ENCODE measurements at places on chromosomes 3 and 15. TPM values are rescaled to one million over a fixed set of nuclear protein-coding genes. Genes with fewer than 3 reads are reported as not detected.

The DNASE1L3 gene
- not detected for total RNA-seq

DNA sequence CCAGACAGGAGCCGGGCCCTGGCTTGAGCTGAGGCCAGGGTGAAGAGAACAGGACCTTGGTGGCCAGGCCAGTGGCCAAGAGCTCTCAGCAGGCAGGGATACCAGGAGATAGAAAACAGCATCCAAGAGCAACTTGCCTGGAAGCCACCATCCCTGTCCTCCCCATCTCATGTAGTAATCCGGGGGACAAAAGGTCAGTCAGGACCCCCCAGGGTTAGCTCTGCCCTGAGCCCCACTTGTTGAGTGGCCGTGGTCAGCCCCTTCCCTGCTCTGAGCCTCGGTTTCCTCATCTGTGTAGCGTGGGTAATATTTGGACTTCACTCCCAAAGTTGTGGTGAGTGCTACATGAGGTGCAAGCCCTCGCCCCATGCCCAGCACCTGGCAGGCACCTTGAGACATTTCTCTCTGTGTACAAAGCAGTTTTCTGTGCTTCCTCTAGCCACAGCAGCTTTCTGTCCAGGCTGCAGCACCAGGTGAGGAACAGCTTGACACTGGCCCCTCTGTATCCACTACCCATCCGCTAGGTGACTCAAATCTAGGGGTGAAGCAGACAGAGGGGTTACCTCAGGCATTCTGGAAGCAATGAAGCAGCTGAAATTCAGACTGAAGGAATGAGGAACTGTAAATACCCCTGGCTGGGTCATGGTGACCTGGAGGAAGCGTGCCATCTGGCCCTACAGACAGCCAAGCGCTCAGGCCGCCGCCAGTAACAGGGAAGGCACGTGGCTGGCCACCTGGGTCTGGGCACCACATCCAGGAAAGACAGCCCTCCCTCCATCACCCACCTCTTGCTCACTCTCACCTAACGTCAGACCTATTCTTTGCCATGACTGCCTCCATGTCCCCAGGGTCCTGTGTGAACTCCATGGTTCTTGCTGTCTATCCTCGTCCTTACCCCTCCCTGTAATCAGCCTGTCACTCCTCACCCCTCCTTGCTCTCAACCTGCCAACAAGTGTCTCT lies 6.7 kb downstream of the CISH start:
- DNase-seq, result peak; percentile 51
- H3K36me3 ChIP-seq, result peaks cover 87% of the 10 kb centered on the region
- H3K27ac ChIP-seq, result peak overlapping the region; percentile 100
- peak overlapping the region; percentile 98 for H3K4me3 ChIP-seq
- H3K27me3 ChIP-seq, result no peaks in the 10 kb centered on the region

DNA sequence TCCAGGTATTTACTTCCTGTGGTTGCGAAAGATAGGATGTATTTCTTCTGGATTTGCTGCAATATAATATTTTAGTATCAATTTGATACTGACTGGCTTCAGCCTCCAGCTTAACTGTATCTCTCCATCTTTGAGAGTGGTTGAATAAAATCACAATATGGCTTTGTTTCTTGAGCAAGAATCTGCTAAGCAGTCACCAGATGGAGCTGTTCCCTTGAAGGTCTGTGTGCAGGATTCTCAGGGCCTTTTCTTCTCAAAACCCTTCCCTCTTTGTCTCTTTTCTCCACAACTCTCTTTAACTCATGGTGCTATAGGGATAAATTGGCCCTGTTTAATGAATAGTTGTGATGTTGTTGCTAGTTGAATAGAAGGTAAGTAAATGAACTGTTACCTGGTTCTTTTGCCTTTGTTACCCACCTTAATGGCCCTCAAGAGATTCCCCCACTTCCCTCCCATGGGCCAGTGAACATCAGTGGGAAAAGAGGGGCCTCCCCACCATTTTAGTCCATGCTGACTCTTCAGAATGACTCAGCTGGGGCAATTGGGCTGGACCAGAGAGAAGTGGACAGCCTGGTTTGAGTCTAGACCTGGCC lies 34.8 kb upstream of the RAB6B start:
- peaks cover 6% of the 10 kb centered on the region for H3K4me1 ChIP-seq
- DNase-seq, result no peak
- no peak overlapping the region for H3K4me3 ChIP-seq
- H3K27me3 ChIP-seq, result peaks cover 9% of the 10 kb centered on the region

DNA sequence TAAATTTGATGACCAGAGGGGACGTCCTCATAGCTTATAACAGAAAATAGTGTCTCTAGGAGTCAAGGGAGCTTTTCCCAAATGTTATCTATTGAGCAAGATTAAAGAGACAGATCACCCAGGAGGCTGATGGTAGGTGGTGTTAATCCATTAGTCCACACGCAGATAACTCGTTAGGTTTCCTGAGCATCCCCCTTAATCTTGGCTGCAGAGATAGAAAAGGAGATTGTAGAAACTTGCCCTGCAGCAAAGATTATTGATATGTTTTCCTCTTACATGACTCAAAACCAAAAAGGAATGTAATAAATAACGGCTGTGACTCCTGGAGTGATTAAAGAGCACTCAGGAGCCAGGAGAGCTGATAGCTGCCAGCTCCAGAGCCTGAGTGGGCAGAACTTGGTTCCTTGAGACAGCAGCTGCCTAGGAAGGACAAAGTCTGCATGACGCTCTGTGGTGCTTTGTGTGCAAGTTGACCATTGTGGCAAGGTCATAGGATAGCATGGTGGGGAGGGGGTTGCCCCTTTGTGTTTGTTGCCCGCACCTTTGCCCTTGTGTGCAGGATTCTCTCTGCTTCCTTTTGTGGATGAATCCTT lies 234.8 kb downstream of the PTPRG start:
- H3K4me3 ChIP-seq, result no peak overlapping the region
- no peaks in the 10 kb centered on the region for H3K27me3 ChIP-seq
- no peak for DNase-seq
- H3K36me3 ChIP-seq, result no peaks in the 10 kb centered on the region

The STAC gene
- total RNA-seq, result not detected

- no peak overlapping the region for H3K4me3 ChIP-seq
- H3K4me1 ChIP-seq, result peaks cover 9% of the 10 kb centered on the region
- H3K27ac ChIP-seq, result no peak overlapping the region
These were observed 20.3 kb downstream of the FAM98B start for GRCh38 chr15:38474155-38474757.

DNA sequence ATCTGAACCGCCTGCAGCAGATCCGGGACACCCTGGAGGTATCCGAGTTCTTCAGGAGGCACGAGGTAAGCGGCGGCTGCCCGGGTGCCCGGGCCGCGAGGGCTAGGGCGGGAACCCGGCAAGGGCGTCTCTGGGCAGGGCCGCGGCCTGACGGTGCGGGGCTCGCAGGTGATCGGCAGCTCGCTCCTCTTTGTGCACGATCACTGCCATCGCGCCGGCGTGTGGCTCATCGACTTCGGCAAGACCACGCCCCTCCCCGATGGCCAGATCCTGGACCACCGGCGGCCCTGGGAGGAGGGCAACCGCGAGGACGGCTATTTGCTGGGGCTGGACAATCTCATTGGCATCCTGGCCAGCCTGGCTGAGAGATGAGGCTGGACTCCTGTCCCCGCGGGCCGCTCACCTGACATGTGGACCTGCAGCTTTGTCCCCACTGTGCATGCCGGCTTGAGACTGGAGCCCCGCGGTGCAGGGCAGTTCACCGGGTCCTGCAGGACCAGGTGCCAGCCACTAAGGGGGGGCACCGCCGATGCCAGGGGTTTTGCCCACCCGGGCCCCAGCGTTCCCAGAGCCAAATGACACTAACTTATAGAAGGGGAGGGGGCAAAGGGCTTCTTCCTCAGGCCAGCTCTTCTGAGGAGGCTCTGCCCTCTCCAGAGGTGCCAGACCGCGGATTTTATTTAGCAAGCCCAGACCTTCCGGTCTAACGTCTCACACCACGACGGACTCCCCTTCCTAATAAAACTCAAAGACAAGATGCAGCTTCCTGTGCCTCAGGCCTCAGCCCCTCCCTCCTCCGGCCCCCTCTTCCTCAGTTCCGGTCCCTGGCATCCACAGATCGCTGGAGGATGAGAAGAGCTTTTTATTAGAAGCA lies 9.4 kb downstream of the ITPKA start:
- peaks cover 31% of the 10 kb centered on the region for H3K27me3 ChIP-seq
- H3K4me3 ChIP-seq, result no peak overlapping the region
- H3K36me3 ChIP-seq, result no peaks in the 10 kb centered on the region

The CP gene
- not detected for total RNA-seq

DNA sequence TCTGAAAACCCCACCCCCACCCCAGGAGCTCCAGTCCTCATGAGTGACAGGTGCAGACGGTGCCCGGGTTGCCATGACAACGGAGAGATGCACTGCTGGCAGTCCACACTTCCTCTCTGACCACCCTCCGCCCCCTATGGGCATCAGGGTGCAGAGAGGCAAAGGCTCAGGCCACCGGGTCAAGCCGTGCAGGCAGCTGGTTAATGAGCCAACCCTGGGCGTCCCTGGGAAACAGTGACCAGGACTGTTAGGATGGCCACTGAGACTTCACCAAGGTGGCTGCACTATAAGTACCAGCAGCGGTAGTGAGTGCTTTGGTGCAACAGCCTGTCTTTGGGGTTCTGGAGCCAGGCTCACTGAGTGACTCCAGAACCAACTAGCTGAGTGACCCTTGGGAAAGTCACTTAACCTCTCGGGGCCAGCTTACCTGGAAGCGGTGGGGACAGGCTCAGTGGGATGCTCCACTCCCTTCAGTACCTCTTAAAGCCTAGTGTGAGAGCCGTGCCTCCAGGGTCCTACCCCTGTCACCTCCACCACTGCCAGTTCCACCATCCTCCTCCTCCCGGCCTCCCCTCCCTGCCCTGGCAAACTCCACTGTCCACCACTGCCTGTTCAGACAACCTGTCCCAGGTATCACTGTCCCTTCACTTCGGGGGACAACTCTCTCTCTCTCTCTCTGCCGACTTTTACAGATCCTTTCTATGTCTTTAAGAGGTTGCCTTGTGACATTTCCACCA lies 121.0 kb upstream of the PRR20G start:
- no peaks in the 10 kb centered on the region for H3K4me1 ChIP-seq
- H3K27me3 ChIP-seq, result peaks cover 34% of the 10 kb centered on the region
- no peak for DNase-seq

DNA sequence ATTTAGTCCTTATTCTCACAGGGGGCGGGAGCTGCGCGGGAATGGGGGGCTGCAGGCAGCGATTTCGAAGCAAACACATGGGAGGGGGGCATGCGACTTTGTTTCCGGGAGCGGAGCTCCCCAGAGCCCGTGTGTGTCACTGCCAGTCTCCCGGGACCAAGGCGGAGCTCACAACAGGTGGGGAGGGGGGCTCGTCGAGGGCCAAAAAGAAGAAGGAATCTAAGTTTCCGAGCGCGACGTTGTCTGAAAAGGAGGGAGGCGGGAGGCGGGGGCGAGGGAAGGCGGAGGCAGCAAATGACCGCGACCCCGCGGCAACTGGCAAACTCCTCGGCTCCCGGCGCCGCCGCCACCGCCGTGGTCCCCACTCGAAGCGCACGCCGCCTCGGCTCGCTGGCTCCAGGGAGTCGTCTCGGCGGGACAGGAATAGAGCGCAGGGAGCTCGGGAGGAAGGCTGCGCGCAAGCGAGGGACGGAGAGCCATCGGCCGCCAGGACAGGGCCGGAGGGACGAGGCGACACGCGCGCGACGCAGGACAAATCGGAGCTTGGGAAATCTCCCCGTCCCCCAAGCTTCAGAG lies 1.4 kb downstream of the FOXP1 start:
- peak; percentile 61 for DNase-seq
- H3K4me3 ChIP-seq, result peak overlapping the region; percentile 78
- H3K27ac ChIP-seq, result peak overlapping the region; percentile 90
- peaks cover 1% of the 10 kb centered on the region for H3K27me3 ChIP-seq
- H3K36me3 ChIP-seq, result peaks cover 12% of the 10 kb centered on the region

DNA sequence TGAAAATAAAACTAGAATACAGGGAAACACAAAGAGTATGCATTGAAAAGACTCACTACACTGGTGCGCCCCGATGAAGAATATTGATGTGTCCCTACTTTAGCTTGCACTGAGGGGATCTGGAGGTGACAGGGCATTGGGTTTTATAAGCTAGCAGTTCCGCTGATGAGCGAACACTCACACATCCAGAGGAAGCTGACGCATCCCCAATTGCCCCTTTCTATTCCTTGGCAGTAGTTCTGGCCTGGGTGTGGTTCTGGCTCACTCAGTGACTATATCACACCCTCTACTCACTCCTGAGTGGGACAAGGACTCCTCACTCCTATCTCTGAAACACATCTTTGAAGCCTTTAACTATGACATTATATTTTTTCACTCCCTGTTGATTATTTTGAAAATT lies 71.0 kb downstream of the B3GNT5 start:
- no peaks in the 10 kb centered on the region for H3K27me3 ChIP-seq
- no peak overlapping the region for H3K4me3 ChIP-seq
- H3K27ac ChIP-seq, result no peak overlapping the region
- H3K4me1 ChIP-seq, result peaks cover 19% of the 10 kb centered on the region
- no peak for DNase-seq

GRCh38 chr3:49428752-49429080 lies 408 bp downstream of the NICN1 start:
- no peak for DNase-seq
- H3K27ac ChIP-seq, result peak overlapping the region; percentile 73
- H3K4me3 ChIP-seq, result peak overlapping the region; percentile 77
- peaks cover 14% of the 10 kb centered on the region for H3K4me1 ChIP-seq
- H3K27me3 ChIP-seq, result no peaks in the 10 kb centered on the region

- H3K36me3 ChIP-seq, result no peaks in the 10 kb centered on the region
- no peak overlapping the region for H3K27ac ChIP-seq
- no peak for DNase-seq
- no peaks in the 10 kb centered on the region for H3K27me3 ChIP-seq
- H3K4me1 ChIP-seq, result no peaks in the 10 kb centered on the region
- H3K4me3 ChIP-seq, result no peak overlapping the region
These were observed 121.8 kb upstream of the CADM2 start for GRCh38 chr3:84836961-84837360.

The FETUB gene
- total RNA-seq, result not detected
